Fibroblast of mammary gland (primary cell): ENCODE measurements at places on chromosomes 1 and 21.

DNA sequence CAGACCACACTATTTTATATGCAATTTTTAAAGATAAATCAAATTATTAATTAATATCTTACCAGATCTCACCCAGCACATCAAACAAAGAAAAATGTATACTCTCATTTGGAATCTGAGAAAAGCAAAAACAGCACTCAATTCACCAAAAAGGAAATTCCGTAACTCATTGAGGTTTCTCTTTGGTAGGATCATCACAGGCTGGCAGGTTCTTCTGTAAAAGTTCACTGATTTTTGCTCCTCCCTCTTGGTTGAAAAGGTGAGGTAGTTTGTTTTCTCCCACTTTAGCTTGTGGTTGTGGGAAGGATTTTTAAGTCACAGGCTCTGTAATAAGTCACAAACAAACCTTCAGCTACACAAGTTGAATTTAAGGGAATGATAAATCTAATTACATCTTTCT lies at the start of gene LIPI:
LIPI (minus strand) TSS at position 218 of the 400 bp plus-strand sequence; CDS start at position 108, 110 bp downstream.
- DNase-seq: no peak

GRCh38 chr1:71667216-71667615 lies 586.4 kb upstream of the ZRANB2 start:
- peak; percentile 53 for DNase-seq

- no peak for DNase-seq
Observed at GRCh38 chr1:219109424-219110018, 64.2 kb upstream of the LYPLAL1 start.

DNA sequence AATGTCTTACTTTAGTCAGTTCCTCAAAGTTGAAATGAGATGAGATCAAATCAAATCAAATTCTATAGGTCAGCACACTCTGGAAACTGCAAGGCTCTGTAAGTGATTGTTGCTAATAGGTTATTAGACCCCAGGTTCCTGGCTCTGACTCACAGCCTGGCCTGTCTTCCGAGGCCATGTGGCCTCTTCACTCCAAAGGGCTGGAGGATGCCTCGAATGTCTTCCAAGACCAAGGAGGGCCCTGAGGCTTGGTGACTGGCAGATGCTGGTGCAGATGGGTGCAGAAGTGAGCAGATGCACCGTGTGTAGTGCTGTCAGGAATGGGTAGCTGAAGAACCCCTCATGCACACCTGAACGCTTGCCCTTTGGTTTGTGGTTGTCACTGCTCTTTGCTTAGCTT lies 113.4 kb downstream of the MAB21L3 start:
- DNase-seq: no peak

DNA sequence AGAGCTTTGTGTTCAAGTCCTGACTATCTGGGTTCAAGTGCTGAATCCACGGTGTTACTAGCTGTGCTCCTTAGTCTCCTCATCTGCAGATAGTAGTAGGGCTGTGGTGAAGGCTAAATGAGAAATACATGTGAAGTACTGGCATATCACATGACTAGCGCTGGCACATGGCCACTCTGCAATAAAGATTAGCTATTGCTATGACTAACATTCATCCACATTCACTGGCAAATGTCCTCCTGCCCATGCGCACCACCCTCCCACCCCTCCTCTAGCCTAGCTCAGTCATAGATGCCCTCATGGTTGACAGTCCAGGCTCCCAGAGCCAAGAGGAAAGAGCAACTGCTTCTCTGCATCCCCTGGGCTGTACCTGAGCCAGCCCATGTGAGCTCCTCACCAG lies 8.5 kb upstream of the COL8A2 start:
- peak; percentile 96 for DNase-seq

DNA sequence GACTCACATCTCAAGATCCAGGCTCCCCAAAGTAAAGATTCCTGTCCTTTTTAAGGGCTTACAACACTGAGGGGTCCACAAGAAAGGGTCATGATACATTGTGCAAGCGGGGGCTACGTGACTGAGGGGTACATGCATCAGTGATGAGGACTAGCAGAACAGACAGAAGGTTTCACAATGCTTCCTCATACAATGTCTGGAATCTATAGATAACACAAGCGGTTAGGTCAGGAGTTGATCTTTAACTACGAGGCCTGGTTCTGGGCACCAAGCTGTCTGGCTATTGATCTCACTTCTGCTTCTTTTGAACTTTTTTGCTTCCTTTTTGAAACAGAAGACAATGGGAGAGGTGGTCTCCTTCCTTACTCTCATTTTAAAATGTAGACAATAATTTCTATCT lies 718.6 kb downstream of the AMY1C start:
- no peak for DNase-seq

DNA sequence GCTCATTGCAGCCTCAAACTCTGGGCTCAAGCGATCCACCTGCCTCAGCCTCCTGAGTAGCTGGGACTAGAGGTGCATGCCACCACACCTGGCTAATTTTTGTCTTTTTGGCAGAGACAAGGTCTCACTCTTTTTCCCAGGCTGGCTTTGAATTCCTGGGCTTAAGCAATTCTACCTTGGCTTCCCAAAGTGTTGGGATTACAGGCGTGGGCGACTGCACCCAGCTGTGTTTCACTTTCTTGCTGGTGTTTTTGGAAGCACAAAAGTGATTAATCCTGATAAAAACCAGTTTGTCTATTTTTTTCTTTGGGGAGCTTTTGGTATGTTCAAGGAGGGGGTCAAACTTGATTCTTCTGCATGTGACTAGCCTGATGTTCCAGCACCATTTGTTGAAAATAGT lies 19.3 kb downstream of the RNF11 start:
- DNase-seq: peak; percentile 15

- DNase-seq: peak; percentile 81
Observed at GRCh38 chr1:246566813-246567645, 773 bp downstream of the CNST start.

GRCh38 chr1:10813799-10814198 lies 17.4 kb upstream of the CASZ1 start:
- no peak for DNase-seq

- DNase-seq: no peak
Observed at GRCh38 chr1:245686006-245686405, 531.2 kb downstream of the KIF26B start.

DNA sequence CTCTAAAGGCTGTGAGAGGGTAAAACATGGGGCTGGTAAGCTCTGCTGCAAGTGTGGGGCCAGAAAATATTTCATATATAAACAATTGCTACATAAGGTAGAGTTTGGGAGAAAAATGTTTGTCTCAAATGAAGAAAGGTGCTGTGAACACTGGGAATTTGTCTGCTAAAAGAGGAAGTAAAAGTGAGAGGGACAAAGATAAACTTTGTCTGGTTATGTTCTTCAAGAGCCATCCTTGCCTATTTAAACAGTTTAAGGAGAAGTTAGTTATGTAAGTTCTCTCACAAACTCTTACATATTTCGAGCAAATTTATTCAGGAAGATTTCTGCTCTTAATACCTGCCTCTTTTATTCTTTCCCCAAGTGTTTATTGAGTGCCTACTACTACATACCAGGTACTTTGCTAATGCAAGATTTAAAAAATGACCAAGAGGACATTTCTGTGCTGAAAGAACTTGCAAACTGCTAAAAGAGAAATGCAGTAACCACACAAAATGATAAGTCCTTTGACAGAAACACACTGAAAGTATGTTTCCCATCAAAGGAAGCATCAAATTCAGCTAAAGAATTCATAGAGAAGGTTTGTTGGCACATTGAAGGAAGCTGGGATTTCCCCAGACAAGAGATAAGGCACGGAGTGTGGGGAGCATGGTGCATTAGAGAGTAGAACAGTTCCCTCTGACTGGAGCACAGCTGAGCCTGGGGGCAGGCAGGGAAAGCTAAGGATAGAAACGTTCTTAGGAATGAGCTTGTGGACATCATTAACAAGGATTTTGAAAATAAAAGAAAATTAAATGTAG lies 549.1 kb downstream of the PTBP2 start:
- DNase-seq: no peak

DNA sequence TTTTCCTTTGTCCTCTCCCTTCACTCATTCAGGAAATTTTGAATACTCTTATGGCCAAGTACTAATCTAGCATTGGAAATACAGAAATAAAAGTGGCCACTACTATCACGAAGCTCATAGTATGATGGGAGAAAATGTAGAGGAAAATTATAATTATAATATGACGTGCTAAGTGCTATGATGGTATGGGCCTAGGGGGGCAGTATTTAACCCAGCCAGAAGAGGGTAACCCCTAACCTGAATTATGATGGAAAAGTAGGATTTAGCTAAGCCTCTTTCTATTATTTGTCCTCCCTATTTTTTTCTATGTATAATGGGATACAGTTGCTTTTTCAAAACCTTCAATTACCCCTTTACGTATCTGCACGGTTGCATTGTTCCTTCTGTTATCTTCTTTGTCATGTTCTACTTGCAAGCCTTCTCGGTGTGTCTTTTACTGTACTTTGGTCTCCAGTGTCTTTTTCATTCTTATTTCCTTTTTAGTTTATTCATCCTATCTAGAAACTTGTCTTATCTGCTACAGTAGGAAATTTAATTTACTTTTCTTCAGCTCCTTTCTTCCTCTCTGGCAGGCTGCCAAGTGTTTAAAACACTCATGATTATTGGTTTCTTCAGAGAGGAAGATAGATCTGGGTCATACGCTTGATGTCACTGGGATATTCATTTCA lies 88.8 kb upstream of the GPR52 start:
- DNase-seq: no peak
